Common myeloid progenitor, CD34-positive (primary cell): ENCODE measurements at places on chromosomes 1 and 21.

DNA sequence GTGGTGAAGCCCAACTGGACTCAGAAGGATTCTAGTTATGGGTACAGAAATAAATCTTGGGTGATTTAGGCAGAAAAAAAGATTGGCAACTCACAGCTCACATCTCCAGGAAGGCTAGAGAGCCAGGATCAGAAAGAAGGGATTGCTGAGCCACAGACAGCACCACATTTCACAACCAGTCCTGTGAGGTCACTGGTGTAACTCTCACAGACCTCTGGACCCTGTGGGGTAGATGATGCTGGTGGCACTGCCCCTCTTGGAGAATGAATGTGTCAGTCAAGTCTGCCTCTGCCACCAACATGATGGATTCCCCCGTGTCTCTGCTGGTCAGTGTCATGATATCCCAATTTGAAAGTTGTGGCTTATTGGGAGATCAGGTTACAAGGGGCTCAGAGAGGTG lies 70.9 kb upstream of the HMCN1 start:
- DNase-seq, result no peak

DNA sequence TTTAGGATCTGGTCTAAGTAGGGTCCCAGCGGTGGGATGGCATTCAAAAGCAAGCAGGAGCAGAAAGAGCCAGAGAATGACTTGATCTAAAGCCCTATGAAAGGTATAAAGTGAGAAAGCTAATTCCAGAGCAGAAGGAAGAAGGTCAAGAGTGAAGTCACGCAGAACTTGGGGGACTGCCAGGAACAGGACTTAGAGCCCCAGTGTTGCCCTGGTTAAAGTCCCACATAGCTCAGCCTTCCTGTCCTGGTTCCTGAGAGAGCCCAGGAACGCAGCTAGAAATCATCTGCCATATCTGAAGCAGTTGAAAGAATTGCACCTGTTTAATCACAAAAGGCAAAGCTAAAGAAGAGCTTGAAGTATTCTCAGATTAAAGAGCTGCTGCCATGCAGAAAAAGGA lies 160.6 kb upstream of the ATP1B1 start:
- DNase-seq, result no peak

GRCh38 chr1:21827141-21827679 lies 15.1 kb downstream of the LDLRAD2 start:
- DNase-seq, result no peak

GRCh38 chr1:28915031-28915895 lies 894 bp downstream of the EPB41 start:
- peak; percentile 36 for DNase-seq

- no peak for DNase-seq
Measured at GRCh38 chr1:96388421-96389310, 332.9 kb upstream of the PTBP2 start.

DNA sequence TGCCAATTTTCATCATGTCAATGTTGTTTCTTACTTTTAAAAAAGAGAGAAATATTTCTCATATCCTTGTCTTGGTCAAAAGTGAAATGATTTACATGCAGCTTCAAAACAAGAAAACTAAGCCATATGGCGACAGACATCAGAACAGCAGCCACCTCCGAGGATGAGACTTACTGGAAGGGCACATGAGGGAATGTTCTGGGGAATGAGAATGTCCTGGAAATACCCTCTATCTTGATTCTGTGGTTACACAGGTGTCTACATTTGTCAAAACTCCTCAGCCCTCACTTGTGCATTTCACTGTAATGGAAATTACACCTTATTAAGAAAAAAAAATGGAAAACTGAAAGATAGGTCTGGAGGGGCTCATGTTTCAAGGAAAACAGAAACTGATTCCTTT lies 14.2 kb upstream of the ECE1 start:
- DNase-seq, result no peak

DNA sequence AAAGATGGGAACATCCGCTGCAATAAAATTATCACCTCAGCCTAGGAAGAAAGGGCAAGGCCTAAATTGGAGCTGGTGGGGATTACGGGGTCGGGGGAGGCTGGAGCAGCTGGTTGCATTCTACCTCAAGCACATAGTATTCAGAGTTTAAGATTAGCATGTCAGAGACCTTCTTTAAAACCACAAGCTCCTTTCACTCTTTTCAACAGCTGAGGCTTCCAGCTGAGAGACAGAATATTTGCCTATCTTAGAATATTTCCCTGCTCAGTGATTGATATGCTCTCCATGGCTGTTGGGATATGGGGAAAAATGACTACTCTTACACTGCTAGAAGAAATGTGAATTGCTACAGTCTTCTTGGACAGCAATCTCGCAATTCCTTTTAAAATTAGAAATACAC lies 248.6 kb downstream of the TBX15 start:
- DNase-seq, result no peak

GRCh38 chr1:192984080-192984479 lies 75.1 kb downstream of the UCHL5 start:
- DNase-seq, result no peak

DNA sequence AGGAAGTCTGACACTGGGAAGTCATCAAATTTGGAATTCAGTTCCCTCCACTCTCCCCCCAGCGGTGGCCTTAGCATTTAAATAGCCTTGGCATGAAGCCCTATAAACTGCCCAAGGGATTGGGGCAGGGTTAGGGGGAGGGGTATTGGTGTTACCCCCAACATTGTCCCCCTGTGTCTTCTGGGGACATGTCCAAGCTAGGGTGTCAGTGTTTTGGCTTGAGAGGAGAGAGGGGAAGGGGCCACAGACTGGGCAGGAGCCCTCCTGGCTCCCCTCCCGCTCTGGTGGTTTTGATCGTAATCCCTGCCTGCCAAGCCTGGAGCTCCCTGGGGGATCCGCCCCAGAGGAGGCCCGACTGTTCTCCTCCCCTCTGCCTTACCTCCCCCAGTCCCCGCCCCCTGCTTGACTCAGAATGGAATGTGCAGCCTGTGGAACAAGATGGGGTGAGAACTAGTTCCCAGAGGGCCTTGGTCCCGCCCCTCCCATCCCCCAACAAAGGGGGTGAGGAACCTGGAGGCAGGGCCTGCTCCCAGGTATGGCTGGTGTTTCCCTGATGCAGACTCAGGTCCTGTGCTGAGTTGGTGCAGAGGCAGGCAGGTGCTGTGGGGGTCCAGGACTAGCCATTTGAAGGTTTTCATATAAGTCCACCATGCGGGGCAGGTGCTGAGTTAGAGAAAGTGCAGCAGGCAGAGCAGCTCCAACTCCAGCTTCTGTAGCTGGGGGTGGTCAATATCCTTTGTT lies 7.4 kb downstream of the SOX13 start:
- DNase-seq, result no peak

GRCh38 chr1:19361611-19362147 lies 49.6 kb downstream of the SLC66A1 start:
- DNase-seq, result no peak

DNA sequence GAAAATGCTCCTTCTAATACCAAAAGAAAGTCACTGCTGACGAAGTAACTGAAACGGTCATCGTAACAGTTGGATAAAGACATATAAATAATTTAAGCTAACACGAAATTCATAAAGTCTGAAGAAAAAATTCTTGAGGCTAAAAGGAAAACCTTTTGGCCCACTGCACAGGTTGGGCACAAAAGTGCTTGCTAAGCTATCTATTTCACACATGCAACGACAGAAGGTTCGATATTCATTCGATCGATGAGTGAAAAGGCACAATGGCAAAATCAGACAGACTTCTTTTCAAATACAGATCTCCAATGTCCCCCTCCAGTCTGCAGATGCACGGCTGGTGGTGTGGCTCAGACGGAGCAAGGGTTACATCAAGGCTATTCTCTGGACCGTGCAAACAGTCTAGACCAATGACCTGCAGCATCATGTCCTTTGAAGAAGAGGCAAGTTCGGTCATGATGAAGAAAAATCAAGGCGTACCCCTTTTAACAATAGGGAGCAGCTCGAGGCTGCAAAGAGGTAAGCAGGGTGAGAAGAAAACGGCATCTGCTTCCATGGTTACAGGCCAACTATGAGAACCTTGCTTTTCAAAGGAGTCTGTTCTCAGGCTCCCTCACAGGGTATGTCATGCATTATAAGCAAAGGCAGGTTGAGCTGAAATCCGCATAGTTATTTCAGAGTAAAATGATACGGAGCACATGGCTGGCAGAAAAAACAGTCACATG lies 579.6 kb downstream of the USP25 start:
- no peak for DNase-seq
